ENCODE measurements at places on chromosomes 12 and 14. TPM values are rescaled to one million over a fixed set of nuclear protein-coding genes. Genes with fewer than 3 reads are reported as not detected.
A peak's percentile ranks its signal among the peaks of the same experiment; 100 is the strongest.

- DNase-seq = peak; percentile 65
These were observed 79.5 kb downstream of the ARMH4 start for GRCh38 chr14:58072288-58073071.

DNA sequence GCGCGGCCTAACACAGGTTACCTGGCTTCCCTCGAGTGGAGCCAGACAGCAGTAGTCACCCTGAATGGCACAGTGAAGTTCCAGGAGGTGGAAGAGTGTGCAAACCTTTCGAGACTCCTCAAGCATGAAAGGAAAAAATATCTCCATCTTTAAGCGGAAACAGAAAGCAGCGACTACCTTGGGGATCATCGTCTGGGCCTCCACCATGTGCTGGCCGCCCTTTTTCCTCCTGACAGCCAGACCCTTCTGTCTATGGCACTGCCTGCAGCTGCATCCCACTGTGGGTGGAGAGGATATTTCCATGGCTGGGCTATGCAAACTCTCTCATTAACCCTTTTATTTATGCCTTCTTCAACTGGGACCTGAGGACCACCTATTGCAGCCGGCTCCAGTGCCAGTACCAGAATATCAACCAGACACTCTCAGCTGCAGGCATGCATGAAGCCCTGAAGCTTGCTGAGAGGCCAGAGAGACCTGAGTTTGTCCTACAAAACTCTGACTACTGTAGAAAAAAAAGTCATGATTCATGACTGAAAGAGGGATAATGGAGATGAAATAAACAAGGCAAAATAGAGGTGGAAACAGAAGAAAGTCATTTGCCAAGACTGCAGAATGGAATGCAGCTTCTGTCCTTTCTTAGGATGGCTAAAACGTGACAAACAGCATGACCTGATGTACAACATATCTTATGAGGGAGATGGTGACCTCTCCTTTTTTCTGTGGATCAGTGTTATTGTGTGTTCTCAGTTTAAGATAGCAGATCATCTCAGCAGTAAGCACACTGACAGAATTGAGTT, 2.4 kb upstream of the HEBP1 start:
- no peak for DNase-seq

GRCh38 chr14:59292921-59293534, 104.6 kb downstream of the DAAM1 start:
- DNase-seq = no peak

- DNase-seq = no peak
These were observed 66.2 kb upstream of the DYRK2 start for GRCh38 chr12:67582238-67582834.

GRCh38 chr12:94994312-94994711, 9.2 kb downstream of the NDUFA12 start:
- DNase-seq = peak; percentile 26

GRCh38 chr12:12178559-12178958, 88.3 kb downstream of the LRP6 start:
- DNase-seq = no peak

DNA sequence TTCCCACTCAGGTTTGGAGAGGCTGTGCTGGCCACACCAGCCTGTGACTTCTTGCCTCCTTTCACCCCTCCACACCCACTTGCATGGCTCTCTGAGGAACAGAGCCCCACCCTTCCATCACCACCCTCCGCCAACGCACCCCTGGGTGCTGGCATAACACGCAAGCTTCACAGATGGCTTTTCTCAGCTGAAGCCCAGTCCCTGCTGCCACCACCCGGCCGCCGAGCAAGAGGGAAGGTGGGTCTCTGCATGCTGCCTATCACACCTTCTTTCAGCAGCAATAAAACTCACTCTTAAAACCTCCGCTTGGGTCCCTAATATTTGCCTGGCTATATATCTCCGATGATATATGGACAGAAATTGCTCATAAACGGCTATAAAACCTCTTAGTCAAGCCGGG, 41.6 kb downstream of the SMUG1 start:
- no peak for DNase-seq

- peak; percentile 62 for DNase-seq
These were observed 55.1 kb downstream of the PAWR start for GRCh38 chr12:79635676-79636075.

ENDOU gene
- 0.37 TPM for total RNA-seq

C12orf56 gene
- 0.40 TPM for total RNA-seq

NTN4 gene
- 86.7 TPM for total RNA-seq

MYH7 gene
- total RNA-seq = not detected

SIX1 gene
- 8.4 TPM for total RNA-seq

ARL6IP4 gene
- 209 TPM for total RNA-seq
